ENCODE measurements at places on chromosomes 1 and 21.

GRCh38 chr1:103145449-103145848 is 37.1 kb upstream of the COL11A1 start:
- no peak for DNase-seq
- H3K4me3 ChIP-seq: no peak overlapping the region
- H3K27me3 ChIP-seq: no peaks in the 10 kb centered on the region
- no peaks in the 10 kb centered on the region for H3K4me1 ChIP-seq
- no peak overlapping the region for H3K27ac ChIP-seq
- H3K36me3 ChIP-seq: no peaks in the 10 kb centered on the region

GRCh38 chr1:165551469-165551868 is 7.7 kb downstream of the LRRC52 start:
- no peak for DNase-seq
- no peak overlapping the region for H3K27ac ChIP-seq
- H3K36me3 ChIP-seq: no peaks in the 10 kb centered on the region

DNA sequence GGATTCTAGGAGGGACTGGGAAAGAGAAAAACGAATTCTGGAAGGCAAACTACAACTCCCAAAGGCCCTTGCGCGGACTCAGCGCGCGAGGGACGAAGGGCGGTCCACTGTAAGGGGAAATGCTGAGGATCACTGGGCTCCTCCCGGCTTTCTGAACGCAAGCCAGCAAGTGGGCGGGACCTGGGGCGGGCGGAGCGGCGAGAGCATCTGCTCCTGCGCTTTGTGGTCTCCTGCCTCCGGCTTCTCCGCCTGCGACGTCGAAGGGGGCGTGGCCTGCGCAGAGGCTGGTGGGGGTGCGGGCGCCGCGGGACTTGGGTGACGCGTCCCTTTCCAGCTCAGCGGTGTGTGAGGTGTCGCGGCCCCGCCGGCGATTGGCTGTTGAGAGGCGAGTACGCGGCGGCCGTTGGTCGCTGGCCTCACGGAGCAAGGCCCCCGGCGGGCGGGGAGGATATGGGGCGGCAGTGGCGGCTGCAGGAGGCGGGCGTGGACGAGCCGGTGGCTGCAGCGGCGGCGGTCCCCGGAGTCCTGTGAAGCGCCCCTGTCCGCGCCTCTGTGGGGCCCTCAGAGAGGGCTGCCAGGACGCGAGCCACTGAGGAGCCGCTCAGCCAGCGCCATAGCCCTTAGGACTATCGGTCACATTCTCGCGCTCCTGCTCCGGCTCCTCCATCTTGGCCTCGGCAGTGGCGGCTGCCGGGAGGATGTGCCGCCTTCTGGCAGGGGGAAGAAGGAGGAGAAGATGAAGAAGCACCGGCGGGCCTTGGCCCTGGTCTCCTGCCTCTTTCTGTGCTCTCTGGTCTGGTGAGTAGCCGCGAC is at the start of gene SUCO:
Gene SUCO, plus strand, starts transcription at position 451 of the 813 bp plus-strand sequence. Its CDS starts 286 bp downstream, at position 737.
- DNase-seq: peak; percentile 100
- peak within 1 kb of the TSS; percentile 62 for H3K4me3 ChIP-seq
- peak within 1 kb of the TSS; percentile 94 for H3K27ac ChIP-seq
- peaks cover 33% of the 10 kb centered on the region for H3K4me1 ChIP-seq
- no peaks in the 10 kb centered on the region for H3K36me3 ChIP-seq

GRCh38 chr1:200205216-200205995 is 177.9 kb downstream of the NR5A2 start:
- no peaks in the 10 kb centered on the region for H3K36me3 ChIP-seq
- no peak for DNase-seq
- no peaks in the 10 kb centered on the region for H3K27me3 ChIP-seq

GRCh38 chr1:233121947-233122559 is 171.6 kb downstream of the NTPCR start:
- DNase-seq: no peak
- H3K4me3 ChIP-seq: no peak overlapping the region
- no peaks in the 10 kb centered on the region for H3K36me3 ChIP-seq
- H3K27me3 ChIP-seq: no peaks in the 10 kb centered on the region
- H3K4me1 ChIP-seq: no peaks in the 10 kb centered on the region

- H3K27ac ChIP-seq: no peak overlapping the region
- DNase-seq: no peak
- H3K4me1 ChIP-seq: no peaks in the 10 kb centered on the region
- H3K36me3 ChIP-seq: no peaks in the 10 kb centered on the region
- H3K27me3 ChIP-seq: no peaks in the 10 kb centered on the region
- H3K4me3 ChIP-seq: no peak overlapping the region
Measured at GRCh38 chr1:80982831-80983230, 817.9 kb upstream of the ADGRL2 start.
